Body of pancreas (tissue), 4 donors: ENCODE measurements at places on chromosomes 11 and 22. TPM values are rescaled to one million over a fixed set of nuclear protein-coding genes. Genes with fewer than 3 reads are reported as not detected.

DNA sequence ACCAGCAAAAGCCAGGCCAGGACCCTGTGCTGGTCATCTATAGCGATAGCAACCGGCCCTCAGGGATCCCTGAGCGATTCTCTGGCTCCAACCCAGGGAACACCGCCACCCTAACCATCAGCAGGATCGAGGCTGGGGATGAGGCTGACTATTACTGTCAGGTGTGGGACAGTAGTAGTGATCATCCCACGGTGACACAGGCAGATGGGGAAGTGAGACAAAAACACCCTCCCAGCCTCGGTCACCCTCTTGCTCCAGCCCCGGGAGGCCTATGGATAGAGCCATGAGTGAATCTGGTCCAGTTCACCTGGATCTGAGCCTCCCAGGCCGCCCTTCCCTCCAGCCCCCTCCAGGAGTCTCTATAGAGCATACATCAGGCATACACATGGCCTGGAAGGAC, 115.2 kb upstream of the IGLL5 start:
- no peak for DNase-seq

- no peak for DNase-seq
Measured at GRCh38 chr22:27866135-27867084, 52.6 kb downstream of the PITPNB start.

The CARD18 gene
- not detected for total RNA-seq

GRCh38 chr22:44088976-44089570, 65.0 kb downstream of the PARVB start:
- no peak for DNase-seq

DNA sequence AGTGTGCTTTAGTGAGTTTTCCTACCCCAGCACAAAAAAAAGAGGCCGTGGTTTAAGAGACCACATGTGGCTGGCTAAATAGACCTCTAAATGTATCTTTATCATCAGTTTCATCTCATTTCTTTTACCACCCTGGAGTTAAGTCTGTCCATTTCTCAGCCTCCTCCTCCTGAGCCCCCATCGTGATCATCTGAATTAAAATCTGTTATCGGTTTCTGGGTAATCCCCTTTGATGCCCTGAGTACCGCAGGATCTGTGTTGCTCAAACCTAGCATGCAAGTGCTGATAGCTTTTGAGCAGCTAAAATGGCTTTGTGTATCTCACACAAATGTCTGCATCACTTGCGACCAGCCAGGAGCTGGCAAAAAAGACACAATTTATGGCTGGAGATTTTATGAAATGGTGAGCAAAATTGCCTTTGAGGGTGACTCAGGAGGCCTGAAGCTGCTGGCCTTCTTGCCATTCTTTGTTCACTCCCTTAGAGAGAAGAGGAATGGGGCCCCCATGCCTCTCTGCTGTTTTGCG, 236.5 kb downstream of the NTM start:
- DNase-seq = no peak

- DNase-seq = no peak
Measured at GRCh38 chr11:131776211-131776610, 405.8 kb downstream of the NTM start.

- peak; percentile 37 for DNase-seq
Measured at GRCh38 chr11:103222806-103223205, 113.6 kb downstream of the DYNC2H1 start.

DNA sequence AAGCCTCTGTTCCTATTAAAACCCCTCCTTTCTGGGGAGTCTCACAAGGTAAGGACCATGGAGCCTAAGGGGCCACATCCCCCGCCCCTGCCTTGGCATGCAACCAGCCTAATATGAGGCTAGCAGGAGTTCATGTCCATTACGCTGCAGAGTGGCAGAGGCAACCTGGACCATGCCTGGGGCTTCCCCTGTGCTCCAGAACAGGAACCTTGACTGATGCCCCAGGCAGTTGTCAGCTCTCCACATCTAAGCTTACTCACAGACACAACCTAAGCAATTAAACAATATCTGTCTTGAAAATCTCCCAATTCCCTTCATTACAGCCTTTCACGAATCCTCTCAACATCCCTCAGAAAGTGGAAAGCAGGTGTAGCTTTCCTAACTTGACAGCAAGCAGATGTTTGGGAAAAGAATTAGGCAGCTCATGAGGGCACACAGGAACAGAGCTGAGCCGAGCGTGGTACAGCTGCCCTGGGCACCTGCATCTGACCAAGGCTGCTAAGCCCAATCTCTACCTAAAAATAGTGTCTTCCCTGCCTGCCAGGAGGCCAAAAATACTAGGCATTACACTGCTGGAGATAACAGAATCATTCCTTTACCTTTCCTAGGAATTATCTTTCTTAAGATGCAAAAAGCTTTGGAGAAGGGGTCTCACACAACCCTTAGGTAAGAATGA, 20.8 kb downstream of the C11orf71 start:
- no peak for DNase-seq

The CFAP300 gene
- total RNA-seq = not detected

DNA sequence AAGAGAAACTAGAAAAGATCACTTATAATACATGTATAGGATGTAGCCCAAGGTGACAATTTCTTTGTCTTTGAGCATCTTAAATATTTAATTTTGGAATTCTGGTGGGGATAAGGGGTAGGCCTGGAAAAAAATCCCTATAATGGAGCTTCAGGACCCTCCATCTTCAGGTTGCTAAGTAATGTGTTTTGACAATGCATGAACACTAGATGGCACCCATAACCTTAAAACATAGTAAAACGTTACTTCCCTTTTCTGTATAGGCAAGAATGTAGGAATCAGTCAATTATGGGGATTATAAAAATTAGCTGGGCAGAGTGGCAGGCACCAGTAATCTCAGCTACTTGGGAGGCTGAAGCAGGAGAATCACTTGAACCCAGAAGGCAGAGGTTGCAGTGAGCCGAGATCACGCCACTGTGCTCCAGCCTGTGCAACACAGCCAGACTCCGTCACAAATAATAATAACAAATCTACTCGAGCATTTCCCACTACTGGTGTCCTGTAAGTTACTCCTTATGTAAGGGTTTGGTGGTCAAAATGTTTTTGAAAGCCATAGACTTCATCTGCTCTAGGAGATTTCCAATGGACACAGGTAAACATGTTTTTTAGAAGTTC, 541.9 kb upstream of the CCDC90B start:
- DNase-seq = no peak
